SIG-M5 (cell line): ENCODE measurements at places on chromosomes 4 and X.

GRCh38 chr4:152917543-152918395 lies 18.4 kb upstream of the FHDC1 start:
- no peak for DNase-seq

DNA sequence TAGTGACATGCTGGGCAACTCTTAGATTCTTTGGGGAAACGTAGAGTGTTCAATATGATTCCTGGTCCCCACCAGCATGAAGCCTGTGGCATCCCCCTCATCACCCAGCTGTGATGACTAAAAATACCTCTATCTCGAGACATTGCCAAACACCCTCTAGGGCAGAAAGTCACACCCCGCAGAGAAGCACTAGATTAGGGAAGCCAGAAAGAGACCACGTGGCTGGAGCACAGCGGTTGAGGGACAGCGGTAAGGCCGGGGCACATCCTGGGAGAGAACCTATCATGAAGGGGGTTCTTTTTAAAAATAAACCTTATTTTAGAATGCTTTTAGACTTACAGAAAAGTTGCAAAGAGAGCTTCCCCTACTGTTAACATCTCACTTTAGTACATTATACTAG lies 11.0 kb downstream of the FAT1 start:
- no peak for DNase-seq

DNA sequence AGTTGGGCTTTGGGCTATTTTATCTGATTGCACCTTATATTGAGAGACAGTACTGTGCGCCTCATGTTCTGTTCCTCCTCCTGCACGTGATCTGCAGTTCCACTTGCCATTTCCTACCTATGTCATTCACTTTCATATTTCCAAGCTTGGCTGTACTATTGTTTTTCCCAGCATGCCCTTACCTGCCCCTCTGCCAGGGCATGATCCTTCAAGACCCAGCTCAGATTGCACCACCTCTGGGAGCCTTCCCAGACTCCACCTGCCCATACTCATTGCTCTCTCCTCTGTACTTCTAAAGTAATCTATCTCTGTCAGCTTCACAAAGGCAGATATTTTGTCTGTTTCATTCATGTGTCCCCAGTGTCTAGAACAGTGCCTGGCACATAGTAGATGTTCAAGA lies 11.6 kb downstream of the SLC25A5 start:
- no peak for DNase-seq

- DNase-seq, result peak; percentile 40
Measured at GRCh38 chrX:135556055-135556454, 35.6 kb downstream of the INTS6L start.

GRCh38 chrX:15202454-15203177 lies 67.3 kb downstream of the ASB9 start:
- no peak for DNase-seq

DNA sequence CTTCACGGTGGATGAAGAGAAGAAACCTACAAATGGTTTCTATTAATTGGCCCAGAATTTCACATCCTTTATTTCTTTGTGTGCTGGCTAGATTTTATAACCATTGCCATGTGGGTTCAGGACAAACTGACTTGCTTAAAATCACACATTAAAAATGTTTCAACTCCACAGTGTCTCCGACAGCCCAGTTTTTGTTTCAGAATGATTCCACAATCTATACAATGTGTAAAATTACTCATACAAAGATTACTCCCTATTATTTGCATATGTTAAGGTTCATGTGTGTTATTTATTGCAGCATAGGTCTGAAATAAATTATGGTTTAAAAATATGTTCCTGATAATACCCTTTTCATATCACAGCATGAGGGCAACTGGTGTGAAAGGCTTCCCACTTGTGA lies 20.6 kb downstream of the DCHS2 start:
- no peak for DNase-seq

DNA sequence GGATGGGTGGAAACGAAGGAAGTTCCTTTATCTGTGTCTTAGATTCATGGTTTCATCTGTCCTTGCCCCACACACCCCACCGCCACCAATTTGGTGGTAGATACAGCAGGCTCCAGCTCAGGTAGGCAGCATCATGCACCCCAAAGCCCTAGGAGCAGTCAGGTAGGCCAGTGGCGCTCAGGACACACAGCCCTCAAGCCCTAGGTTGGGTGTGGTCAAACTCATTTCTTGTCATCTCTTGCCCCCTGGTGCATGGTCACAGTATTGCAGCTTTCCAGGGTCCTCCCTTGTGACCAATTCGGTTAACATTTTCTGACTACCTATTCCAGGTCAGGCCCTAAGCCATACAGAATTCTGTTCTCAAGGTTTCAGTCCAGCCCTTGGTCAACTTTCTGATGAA lies 14.5 kb upstream of the PRRG3 start:
- DNase-seq, result no peak

DNA sequence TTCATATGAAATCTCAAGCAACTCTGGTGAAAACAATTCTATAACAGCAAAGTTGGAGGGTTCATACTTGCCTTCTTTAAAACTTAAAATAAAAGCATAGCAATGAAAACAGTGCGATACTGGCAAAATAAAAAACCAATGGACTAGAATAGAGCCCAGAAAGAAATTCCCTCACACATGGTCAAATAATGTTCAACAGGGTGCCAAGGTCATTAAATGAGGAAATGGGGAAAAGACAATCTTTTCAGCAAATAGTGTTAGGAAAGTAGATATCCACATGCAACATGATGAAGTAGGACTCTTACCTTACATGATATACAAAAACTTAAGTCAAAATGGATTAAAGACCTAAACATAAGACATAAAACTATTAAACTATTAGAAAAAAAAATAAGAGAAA lies 970.2 kb upstream of the AGA start:
- no peak for DNase-seq

DNA sequence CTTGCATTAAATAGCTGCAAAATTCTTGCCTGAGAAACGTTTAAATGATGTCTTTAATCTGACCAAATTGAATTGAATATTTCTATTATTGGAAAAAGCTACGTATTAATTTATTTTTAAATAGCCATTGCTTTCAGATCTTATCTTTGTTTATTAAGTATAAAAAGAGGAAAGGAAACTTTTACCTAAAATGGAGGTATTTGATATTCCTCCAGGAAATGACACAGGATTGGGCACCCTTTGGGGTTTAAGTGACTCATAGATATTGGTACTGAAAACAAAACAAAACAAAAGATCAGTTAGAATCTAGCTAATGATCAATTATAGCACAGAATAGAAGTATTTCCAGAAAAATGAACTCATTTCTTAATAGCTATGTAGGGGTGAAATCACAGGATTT lies 34.1 kb downstream of the PLS3 start:
- DNase-seq, result no peak

DNA sequence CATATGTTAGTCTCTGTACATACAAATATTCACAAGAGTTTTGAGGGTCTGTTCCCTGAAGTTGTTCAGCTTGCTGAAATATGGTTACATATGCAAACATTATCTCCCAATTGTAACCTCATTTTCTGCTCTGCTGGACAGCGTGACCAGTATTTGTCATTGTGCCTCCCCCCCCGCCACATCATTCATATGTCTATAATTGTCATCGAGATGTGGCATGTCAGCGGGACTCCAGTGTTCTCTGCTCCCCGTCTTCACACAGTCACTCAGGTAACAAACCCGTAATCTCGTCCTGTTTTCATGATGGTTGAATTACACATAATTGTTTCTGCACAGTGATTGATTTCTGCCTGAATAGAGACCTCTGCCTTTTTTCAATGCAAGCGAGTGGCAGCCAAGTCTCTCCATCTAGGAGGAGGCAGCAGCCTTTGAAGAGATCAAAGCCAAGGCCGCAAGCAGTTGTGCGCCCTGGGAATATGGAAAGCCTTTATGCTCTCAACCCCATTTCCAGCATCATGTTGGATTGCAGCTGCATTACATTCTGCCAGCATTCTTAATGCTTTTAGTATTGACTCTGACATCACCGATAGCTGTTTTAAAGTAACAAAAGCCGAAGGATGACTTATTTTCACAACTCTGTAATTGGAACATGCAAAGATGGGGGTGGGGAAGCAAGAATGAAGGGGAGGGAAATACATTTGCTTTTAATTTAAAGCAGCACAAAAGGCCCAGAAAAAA lies 27.4 kb downstream of the LEF1 start:
- DNase-seq, result no peak

- DNase-seq, result no peak
Measured at GRCh38 chr4:29051381-29051965, 1668.7 kb upstream of the PCDH7 start.

GRCh38 chrX:150690126-150690525 lies 3.1 kb upstream of the MTMR1 start:
- DNase-seq, result no peak
